Stomach (tissue), 19 donors: ENCODE measurements at places on chromosomes 7 and 10.
A peak's percentile ranks its signal among the peaks of the same experiment; 100 is the strongest.

GRCh38 chr10:131532745-131533341 lies 221.3 kb upstream of the TCERG1L start:
- no peak for DNase-seq

GRCh38 chr10:16182144-16182543 lies 254.7 kb upstream of the PTER start:
- DNase-seq, result no peak

GRCh38 chr7:81025360-81025759 lies 106.5 kb upstream of the SEMA3C start:
- DNase-seq, result no peak

DNA sequence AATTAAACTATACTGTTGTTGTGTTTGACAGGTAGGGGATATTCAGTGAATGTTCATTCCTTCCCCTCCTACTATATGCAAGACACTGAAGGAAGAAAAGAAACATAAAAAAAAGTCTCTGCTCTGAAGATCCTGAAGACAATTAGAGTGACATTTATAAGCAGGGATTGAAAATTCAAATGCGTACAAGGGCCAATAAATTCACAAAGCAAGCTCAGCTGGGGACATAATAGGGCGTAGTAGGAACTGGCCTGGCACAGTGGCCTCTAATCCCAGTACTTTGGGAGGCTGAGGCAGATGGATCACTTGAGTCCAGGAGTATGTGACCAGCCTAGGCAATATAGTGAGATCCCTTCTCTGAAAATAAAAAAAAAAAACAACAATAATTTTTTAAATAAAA lies 104.9 kb upstream of the KMT2E start:
- DNase-seq, result no peak

- DNase-seq, result no peak
These were observed 77.9 kb downstream of the GSAP start for GRCh38 chr7:77338260-77338659.

GRCh38 chr10:85863301-85864172 lies 503.1 kb downstream of the GRID1 start:
- no peak for DNase-seq

DNA sequence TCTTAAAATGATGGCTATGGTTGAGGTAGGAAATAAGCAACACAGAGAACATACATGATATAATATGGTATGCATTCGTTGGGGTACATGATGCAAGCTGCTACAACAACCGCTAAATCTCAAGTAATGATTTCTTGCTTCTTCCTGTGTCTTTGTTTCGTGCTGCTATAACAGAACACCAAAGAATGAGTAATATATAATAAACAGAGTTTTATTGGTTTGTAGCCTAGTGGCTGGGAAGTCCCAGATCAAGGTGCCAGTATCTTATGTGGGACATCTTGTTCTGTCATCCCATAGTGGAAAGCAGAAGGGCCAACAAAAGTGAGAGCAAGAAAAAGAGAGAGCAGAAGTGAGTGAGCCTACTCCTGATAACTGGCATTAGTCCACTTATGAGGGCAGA lies 689.7 kb downstream of the SUGCT start:
- no peak for DNase-seq

DNA sequence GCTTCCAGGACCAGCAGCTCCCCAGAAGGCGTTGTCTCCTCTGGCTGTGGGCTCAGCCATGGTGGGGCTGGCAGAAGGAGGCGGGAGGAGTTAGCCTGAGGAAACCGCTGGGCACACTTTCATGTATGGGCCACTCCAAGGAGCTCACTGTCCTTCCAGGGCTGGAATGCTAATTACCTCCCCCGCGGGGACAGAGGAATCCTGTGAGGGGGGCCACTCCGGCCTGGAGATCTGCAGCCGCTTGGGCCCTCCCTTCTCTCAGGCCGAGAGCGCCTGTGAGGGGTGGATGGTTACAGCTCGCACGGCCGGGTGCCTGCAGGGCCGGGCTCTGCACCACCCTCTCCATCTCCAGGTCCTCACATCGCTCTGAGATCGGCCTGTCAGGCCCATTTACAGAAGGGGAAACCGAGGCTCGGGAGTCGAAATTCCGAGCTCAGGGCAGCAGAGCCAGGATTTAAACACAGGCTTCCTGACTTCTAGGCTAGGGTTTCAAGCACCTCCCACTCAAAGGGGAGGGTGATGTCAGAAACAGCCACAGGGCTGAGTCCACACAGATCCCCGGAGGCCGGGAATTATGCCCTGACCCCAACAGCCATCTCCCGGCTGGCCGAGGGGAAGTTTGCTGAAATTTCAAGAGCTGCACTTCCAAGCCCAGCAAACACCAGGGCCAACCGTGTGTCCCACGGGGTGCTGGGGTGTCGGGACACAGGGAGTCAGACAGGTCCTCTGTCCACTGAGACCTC lies 59.1 kb downstream of the PDGFA start:
- no peak for DNase-seq

DNA sequence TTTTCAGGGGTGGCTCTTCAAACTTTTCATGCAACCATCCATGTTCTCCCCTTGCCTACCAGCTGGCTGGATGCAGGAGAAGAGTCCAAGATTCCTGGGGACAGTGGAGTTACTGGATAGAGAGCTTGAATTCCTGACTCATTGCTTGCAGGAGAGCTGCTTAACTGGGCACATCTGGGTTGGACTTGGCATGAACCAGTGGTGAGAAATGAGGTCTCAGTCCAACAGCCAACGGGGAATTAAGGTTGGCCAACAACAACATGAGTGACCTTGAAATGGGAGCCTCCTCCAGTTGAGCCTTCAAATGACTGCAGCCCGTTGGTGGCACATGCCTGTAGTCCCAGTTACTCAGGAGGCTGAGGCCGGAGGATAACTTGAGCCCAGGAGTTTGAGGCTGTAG lies 58.1 kb upstream of the OPN4 start:
- no peak for DNase-seq

- no peak for DNase-seq
These were observed 321.3 kb downstream of the PHF14 start for GRCh38 chr7:11294965-11295364.

GRCh38 chr10:29389935-29390334 lies 101.1 kb downstream of the LYZL1 start:
- DNase-seq, result no peak

DNA sequence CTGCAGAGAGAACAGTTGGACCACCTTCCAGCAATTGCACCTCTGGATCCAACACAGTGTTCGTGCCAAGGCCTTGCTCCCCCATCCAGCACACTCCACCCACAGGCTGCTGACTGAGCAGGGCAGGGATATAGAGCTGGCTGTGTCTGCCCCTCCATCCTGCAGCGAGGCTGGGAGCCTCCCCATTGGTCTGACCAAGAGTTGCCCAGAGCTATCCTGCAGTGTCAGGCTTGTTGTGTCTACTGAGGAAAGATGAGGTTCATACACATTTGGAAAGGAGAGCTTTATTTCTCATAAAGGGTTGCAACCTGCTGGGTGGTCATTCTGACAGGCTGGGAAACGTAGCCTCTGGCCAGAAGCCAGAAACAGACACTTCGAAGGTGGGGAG lies 27.1 kb downstream of the PRF1 start:
- no peak for DNase-seq

DNA sequence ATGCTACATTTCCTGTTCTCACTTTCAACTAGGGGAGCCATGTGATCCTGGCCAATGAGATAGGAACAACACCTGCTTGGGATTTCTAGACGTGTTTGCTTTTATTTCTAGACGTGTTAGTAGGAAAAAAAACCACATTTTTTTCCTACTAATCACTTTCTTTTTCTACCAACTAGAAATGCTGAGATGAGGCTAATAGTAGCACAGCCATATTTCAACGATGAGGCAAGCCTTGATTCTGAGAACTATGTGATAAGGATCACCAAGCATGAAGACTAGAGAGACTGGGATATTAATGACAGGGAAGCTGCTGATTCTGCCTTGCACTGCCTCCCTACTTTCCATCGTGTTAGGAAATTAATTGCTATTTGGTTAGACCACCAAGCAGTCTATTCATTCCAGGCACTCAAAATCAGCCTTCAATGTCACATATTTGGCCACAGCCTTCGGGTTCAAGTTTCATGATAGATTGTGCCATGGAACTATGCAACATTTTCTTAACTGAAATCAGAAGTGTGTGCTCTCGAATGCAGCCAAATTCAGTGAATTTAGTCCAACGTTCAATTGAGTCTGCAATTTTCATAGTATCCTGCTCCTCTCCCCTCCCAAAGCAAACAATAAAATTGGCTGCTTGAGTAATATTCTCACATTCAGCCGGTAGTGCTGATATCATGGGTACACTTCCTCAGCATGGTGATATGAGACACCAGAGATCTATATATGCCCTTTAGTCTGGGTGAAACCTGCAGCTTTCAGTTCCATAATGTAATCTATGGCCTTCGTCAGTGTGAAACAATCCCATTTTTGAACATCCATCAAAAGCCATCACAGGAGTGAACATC lies 98.1 kb downstream of the GPR37 start:
- no peak for DNase-seq

- no peak for DNase-seq
These were observed 280.5 kb downstream of the KCND2 start for GRCh38 chr7:120553491-120553890.

GRCh38 chr7:50341724-50342123 lies 37.2 kb downstream of the IKZF1 start:
- DNase-seq, result no peak

DNA sequence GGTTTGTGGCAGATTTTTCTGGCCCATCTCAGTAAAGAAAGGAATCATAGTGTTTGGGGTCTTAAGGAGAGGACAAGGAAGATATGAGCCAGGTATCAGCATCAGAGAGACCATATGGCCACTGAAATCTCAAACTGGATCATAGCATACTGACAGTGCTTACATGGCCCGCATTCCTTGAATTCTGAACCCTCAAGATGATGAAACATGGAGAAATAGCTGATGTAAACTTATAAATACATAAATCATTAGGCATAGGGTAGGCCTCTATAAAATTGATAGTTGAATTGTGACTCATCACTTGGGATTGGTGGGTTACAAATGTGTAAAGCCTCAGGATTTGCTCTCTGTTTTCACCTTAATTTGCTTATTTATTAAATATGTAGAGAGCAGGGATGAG lies 688.5 kb downstream of the CNTNAP2 start:
- DNase-seq, result no peak

DNA sequence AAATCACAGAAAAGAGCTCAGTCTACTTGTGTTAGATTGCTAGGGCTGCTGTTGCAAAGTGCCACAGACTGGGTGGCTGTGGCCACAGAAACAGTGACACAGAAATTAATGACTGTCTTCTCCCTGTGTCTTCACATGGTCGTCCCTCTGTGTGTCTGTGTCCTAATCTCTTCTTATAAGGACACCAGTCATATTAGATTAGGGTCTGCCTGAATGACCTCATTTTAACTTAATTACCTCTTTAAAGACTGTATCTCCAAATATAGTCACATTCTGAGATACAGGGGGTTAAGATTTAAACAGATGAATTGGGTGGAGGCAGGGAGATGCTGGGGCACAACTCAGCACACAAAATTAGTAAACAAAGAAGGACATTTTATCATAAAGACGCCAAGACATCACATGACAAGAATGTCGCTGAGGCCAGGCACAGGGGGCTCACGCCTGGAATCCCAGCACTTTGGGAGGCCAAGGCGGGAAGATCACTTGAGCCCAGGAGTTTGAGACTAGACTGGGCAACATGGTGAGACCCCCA lies 23.3 kb upstream of the PARD3 start:
- DNase-seq, result no peak

- DNase-seq, result no peak
These were observed 41.8 kb upstream of the CC2D2B start for GRCh38 chr10:95865814-95866466.

DNA sequence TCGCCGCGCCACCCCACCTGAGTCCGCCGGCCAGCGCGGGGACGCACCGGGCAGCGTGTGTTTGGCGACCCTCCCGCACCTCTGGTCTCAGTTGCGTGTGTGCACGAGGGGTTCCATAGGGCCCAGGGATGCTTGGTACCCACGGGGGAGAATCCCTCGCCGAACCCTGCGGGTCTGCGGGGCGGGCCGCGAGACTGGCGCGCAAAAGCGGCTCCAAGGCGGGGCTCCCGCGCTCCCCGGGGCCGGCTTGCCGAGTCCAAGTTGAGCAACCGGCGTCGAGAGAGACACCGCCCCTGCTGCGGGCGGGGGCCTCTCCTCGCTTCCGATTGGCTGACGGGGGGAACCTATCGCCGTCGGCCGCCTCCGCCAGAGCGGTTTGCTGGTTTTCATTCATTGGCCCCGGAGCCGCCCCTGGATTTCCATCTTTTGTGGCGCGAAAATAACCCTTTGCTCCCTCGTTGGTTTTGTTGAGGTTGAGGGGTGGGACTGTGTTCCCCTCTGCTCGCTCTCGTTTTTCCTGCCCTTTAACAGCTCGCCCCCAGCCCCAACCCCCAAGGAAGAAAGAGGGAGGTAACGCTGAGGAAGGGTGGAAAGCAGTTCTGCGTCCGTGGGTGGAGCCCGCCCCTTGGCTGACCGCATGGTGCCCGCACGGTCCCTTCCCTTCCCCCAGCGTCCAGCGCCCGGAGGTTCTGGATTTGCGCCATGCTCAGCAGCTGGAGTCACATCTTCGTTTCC lies 4.0 kb upstream of the IGF2BP3 start:
- peak; percentile 60 for DNase-seq

GRCh38 chr10:127976286-127976685 lies 69.4 kb downstream of the PTPRE start:
- DNase-seq, result no peak

DNA sequence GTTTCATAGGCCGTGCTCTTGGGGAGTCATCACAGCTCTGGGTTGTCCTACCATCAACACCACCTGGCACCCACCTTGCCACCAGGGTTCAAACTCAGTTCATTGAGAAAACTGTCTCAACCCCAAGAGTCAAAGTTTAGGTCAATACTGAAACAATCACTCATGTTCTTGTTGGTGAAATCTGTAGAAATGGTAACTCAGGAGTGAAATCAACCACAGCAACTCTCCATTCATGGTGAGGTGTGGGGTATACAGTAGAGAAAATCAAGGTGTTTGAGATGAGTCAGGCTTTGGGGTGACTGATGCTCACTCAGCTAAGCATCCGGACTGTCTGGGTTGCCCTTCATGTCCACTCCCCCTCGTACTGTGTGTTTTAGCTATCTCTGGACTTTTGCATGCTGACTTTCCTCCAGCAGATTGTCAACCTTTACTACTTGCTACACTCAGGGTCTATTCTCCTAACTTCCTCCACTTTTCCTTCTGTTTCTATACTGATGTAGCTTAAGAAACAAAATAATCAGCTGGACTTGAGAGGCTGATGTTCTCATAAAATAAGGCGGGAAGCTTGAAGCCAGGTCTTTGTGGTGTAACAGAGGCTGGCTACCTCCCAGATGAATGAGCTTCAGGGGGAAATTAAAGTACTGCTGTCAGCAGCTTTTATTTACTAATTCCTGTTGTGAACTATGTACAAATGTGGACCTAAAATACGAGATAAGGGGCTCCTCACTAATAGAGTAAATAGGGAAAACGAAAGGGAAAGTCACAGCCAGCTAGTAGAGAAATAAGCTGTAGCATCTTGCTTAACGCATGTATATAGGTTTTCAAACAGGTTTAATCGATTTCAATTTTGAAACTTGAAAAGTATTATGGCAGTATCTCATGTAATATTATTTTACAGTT lies 173.6 kb upstream of the AKR1E2 start:
- no peak for DNase-seq
